Left kidney (tissue), 8 donors: ENCODE measurements at places on chromosomes 1 and 21. TPM values are rescaled to one million over a fixed set of nuclear protein-coding genes. Genes with fewer than 3 reads are reported as not detected.
A peak's percentile ranks its signal among the peaks of the same experiment; 100 is the strongest.

The CELA3A gene
- polyA plus RNA-seq: not detected

The INAVA gene
- polyA plus RNA-seq: 33.8 TPM

The LCE1E gene
- polyA plus RNA-seq: not detected

The TFF2 gene
- polyA plus RNA-seq: not detected

The VPS13D gene
- polyA plus RNA-seq: 37.2 TPM

The GJB5 gene
- polyA plus RNA-seq: 0.20 TPM

The SLC9C2 gene
- polyA plus RNA-seq: 0.27 TPM

DNA sequence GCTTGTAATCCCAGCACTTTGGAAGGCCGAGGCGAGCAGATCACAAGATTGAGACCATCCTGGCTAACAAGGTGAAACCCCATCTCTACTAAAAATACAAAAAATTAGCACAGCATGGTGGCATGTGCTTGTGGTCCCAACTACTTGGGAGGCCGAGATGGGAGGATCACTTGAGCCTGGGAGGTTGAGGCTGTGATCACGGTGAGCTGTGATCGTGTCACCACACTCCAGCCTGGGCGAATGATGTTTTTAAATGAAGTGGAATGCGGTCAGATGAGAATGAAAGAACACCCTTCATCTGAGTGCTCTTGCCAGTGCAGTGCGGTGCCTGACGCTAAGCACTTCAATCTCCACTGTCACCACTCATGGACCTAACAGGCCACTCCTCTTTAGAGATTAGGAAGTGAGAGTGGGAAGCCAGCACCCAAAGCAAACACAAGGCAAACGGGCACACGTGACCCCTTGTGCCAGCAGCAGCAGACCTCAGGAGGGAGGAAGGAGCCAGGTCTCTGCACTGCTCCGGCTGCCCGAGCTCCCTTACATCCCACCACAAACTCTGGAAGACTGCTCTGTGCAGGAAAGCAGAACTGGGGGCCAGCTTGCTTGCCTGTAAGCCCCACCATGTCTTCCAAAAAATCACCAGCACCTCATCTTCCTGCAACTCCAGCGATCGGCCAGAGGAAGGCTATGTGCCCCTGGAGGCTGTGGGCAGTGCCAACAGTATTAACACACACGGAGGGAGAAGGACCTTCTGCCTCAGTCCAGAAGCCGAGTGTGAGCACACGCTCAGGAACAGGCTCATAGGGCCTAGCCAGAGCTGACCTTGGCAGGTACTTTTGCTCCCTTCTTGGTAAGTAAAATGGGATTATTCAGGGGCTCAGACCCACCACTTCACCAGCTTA lies 9.7 kb downstream of the CTNNBIP1 start:
- no peak for DNase-seq

DNA sequence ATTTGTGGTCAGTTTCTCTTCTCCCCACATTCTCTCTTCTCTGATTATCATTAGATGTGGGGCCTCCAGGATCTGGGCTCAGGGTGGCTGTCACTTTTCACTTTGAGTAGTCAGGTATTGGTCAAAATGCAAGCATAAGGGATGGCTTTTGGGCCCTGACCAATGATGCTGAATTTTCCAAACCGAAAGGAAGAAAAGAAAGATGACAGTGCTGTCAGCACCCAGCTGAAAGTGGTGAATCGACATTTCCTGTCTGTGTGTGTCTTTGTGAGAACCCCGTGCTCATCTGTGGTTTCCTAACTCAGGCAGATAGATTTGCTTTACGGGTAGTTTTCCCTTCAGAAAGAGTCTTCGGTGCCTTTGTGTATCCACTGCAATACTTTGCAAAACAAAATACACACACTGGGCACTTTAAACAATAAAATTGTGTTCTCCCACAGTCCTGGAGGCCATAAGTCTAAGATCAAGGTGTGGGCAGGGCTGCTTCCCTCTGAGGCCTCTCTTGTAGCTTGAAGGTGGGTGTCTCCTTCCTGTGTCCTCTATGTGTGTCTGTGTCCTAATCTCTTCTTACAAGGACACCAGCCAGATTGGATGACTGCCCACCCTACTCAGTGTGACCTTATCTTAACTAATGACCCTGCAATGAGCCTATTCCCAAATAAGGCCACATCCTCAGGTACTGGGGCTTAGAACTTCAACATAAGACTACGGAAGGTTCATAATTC lies 274.8 kb upstream of the AJAP1 start:
- no peak for DNase-seq

- DNase-seq: no peak
These were observed 72.2 kb downstream of the SERINC2 start for GRCh38 chr1:31485166-31485565.

GRCh38 chr1:997993-998744 lies 1.7 kb downstream of the HES4 start:
- DNase-seq: no peak

DNA sequence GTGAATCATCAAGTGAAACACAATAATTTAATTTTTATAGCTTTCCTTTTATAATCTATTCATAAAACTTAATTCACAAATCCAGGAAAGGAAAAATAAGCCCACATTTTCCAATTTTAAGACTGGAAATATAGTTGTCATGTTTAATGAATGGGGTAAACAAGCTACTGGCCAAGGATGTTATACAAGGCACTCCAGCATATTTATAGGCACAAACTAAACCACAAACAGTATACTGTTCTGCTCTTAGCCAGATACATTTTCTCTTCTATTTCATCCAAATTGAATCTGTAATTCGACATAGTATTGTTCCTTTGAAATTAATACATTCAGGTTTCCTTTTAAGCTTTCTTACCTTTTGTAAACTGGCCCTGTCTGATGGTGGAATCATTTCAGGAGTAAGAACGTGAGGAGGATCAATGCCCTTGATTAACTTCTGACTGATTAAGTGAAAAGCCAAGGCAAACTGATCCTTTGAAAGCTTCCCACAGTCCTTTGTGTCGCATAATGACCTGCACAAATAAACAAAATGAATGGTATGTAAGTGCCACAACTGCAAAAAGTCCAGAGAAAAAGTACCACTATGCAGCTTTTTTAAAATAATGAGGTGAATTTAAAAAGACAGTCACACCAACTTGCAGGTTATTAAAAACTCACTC lies 74.4 kb downstream of the EPS15 start:
- no peak for DNase-seq

- DNase-seq: no peak
These were observed 6.1 kb upstream of the LDLRAP1 start for GRCh38 chr1:25537153-25537831.

DNA sequence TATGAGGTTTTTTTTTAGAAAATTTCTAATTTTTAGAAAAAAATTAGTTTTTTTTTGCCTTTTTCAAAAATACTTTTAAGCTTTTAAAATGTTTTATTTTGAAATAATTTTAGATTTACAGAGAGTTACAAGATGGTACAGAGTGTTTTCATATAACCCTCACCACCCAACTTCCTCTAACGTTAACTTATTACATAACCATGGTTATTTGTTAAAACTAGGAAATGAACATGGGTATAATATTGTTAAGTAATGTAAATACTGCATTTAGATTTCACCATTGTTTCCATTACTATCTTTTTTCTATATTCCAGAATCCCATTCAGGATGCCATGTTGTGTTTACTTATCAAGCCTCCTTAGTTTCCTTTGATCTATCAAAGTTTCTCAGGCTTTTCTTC lies 45.2 kb upstream of the ST6GALNAC3 start:
- no peak for DNase-seq

DNA sequence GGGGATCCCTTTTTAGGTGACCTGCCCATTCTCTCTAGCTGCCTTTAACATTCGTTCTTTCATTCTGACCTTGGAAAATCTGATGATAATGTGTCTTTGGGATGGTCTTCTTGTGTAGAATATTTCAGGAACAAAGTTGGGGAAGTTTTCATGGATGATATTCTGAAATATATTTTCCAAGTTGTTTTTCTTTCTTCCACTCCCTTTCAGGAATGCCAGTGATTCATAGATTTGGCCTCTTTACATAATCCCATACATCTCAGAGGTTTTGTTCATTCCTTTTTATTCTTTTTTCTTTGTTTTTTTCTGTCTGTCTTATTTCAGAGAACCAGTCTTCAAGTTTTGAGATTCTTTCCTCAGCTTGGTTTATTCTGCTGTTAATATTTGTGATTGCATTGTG lies 13.9 kb upstream of the SCMH1 start:
- no peak for DNase-seq

DNA sequence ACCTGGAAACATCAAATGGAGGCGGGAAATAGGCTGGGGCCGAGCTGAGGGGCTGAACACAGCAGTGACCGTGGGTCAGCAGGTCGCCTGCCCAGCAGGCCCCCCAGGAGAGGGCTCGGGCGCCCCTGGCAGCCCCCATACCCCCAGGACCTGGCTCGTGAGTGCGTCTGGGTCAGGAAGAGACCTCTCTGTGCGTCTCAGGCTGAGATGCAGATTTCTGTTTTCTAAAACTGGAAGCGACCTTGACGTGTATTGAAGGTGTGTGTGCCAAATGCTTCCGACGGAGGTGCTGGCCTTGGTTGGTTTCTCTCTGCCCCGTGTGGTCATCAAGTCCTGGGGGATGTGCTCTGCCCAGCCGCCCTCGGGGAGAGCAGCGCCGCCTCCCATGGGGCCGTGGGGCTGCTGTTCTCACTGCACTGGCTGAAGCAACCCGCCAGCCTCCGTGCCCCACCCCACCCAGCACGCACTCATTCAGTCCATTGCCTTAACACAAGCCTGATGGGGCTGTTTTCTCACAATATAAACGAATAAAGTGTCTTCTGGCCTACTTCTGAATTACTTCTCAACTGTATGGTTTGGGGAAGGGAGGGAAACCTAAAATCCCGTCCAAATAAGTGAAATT lies 7.4 kb downstream of the PEX10 start:
- no peak for DNase-seq

- DNase-seq: no peak
These were observed 84.2 kb upstream of the SLC2A1 start for GRCh38 chr1:43042773-43043457.

GRCh38 chr1:112513112-112513870 lies 4.5 kb downstream of the WNT2B start:
- DNase-seq: no peak

GRCh38 chr1:220298470-220299205 lies 26.4 kb upstream of the RAB3GAP2 start:
- DNase-seq: no peak

GRCh38 chr1:200561856-200562214 lies 58.7 kb downstream of the KIF14 start:
- DNase-seq: no peak

DNA sequence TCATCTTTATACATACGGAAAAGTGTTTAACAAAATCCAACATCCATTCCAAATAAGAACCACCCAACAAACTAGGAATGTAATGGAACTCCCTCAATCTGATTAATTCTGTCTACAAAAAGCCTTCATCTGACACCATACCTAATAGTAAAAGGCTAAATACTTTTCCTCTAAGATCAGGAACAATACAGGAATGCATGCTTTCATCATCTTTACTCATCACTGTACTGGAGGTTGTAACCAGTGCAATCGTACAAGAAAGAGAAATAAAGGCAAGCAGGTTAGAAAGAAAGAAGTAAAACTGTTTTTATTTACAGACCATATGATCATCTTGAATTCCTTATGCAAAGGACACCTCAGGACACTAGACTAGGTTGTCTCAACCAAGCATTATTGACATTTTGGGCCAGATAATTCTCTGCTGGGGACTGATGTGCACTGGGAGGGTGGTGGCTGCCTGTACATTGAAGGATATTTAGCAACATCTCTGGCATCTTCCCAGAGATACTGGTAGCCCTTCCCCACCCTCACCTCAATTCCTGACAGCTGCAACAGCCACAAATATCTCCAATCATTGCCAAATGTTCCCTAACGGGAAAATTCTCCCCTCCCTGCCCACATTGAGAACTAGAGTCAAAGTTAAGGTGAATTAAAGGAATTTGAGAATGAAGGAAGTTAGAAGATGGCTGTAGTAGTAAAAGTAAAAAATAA lies 30.6 kb upstream of the INSL5 start:
- DNase-seq: no peak

- peak; percentile 14 for DNase-seq
These were observed at the start of gene ARID4B for GRCh38 chr1:235327559-235328270. Gene ARID4B, minus strand, starts transcription at chr1:235328179. Its CDS starts 1,260 bp downstream, at chr1:235326919.
